ENCODE measurements at places on chromosomes 2 and 18. TPM values are rescaled to one million over a fixed set of nuclear protein-coding genes. Genes with fewer than 3 reads are reported as not detected.

Gene ALKAL2
- not detected for total RNA-seq

Gene HMSD
- 0.28 TPM for total RNA-seq

Gene RNU2-63P
- 174 TPM for total RNA-seq

Gene IL1RL1
- total RNA-seq = under 0.01 TPM

Gene RGPD4
- total RNA-seq = not detected

Gene TWIST2
- total RNA-seq = 14.7 TPM

Gene ARHGAP25
- total RNA-seq = 0.36 TPM

Gene FBXO15
- total RNA-seq = 0.90 TPM

Gene MARCHF4
- 3.1 TPM for total RNA-seq

Data from IMR-90 (cell line).